ENCODE measurements at places on chromosomes 7 and 10. TPM values are rescaled to one million over a fixed set of nuclear protein-coding genes. Genes with fewer than 3 reads are reported as not detected.

The NODAL gene
- total RNA-seq: not detected

GRCh38 chr10:16779384-16779915, 37.8 kb downstream of the RSU1 start:
- DNase-seq: no peak
- H3K4me3 ChIP-seq: no peak overlapping the region
- H3K27ac ChIP-seq: peak overlapping the region; percentile 50
- H3K27me3 ChIP-seq: no peaks in the 10 kb centered on the region
- H3K36me3 ChIP-seq: peaks cover 20% of the 10 kb centered on the region

The ZPBP gene
- not detected for total RNA-seq

GRCh38 chr7:79570903-79571302, 117.4 kb upstream of the MAGI2 start:
- DNase-seq: no peak
- no peak overlapping the region for H3K4me3 ChIP-seq
- no peaks in the 10 kb centered on the region for H3K4me1 ChIP-seq

DNA sequence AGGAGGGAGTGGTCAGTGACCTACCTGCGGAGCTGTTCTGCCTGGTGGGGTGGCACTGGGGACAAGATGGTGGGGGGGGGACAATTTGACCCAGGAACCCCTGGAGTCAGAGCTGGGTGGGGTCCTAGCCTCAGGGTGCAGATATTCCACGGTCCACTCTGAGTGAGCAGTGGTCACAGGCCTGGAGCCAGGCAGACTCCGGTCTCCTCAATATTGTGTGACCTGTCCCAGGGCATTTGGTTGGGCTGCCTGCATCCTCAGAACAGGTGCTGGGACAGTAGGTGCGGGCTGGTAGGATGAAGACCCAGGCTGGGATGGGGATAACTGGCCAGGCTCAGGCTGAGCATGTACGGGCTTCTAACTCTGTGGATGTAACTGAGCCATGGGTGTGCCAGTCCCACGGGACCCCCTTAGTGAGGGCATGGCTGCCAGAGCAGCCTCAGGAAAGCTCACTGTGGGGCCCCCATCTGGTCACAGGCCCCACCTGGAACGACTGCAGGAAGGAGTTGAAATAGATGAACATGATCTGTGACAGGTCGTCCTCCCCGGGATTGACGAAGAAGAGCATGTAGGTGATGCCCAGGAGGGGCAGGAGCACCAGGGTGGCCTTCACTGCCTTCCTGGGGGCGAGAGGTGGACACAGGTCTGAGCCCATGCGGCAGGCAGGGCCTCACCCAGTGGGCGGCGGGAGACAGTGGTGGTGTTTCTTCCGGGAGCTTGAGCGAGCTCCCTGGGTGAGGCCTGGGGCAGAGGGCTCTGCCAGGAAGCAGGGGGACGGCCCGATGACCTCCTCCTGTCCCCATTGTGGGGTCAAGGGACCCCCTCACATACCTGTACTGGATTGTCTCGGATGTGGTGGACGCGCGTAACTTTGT, 26.9 kb downstream of the CRHR2 start:
- no peaks in the 10 kb centered on the region for H3K4me1 ChIP-seq
- H3K36me3 ChIP-seq: no peaks in the 10 kb centered on the region
- no peak overlapping the region for H3K27ac ChIP-seq
- DNase-seq: no peak
- H3K4me3 ChIP-seq: no peak overlapping the region

The MUC3A gene
- total RNA-seq: not detected

DNA sequence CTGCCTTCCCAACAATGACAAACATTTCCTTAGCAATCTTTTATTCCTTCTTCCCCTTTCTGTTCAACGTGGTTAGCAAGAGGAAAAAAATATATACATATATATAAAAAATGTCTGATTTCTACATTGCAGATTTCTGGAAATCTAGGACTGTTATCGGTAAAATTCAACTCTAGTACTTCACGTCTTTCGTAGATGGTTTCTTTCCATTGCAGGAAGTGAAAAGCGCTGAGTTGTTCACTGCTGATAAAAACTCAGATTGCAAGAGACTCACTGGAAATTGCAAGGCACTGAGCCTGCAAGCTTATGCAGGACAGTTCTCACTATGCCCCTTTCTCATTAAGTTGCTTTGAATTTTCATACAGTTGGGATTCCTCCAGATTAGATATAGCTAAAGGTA, 23.9 kb downstream of the KIN start:
- H3K36me3 ChIP-seq: peaks cover 31% of the 10 kb centered on the region
- H3K4me3 ChIP-seq: no peak overlapping the region
- H3K27me3 ChIP-seq: no peaks in the 10 kb centered on the region
- no peak overlapping the region for H3K27ac ChIP-seq
- no peak for DNase-seq

The CCL24 gene
- total RNA-seq: not detected

Data from activated T-helper 1 cell treated with anti-CD3 and anti-CD28 coated beads, Interleukin-12 subunit alpha, Interleukin-12 subunit beta, Interleukin-2, Interleukin-4 antibody, amounts not matched to agents 30 ng/mL and 10 ng/mL and 1 ng/mL, durations not matched to agents 14 hours and 24 hours and 36 hours (primary cell).